ENCODE measurements at places on chromosomes 11 and 22. TPM values are rescaled to one million over a fixed set of nuclear protein-coding genes. Genes with fewer than 3 reads are reported as not detected.

OR8G5 gene
- not detected for total RNA-seq

PLXNB2 gene
- 118 TPM for total RNA-seq

IGLL1 gene
- total RNA-seq: not detected

CCDC81 gene
- 2.7 TPM for total RNA-seq

KLHL35 gene
- total RNA-seq: 1.7 TPM

C11orf42 gene
- total RNA-seq: not detected

GGT1 gene
- total RNA-seq: 1.8 TPM

MOGAT2 gene
- total RNA-seq: not detected

MRGPRX4 gene
- not detected for total RNA-seq

SCGB1A1 gene
- not detected for total RNA-seq

OR9G1 gene
- not detected for total RNA-seq

IGSF22 gene
- total RNA-seq: not detected

CDC42BPG gene
- 0.11 TPM for total RNA-seq

CFAP300 gene
- total RNA-seq: 7.9 TPM

POLR3H gene
- total RNA-seq: 15.5 TPM

SELENOM gene
- total RNA-seq: 146 TPM

PAK1 gene
- 54.2 TPM for total RNA-seq

RGL4 gene
- not detected for total RNA-seq

SNX32 gene
- total RNA-seq: 0.44 TPM

NCR3LG1 gene
- 9.5 TPM for total RNA-seq

FSHB gene
- not detected for total RNA-seq

RIN1 gene
- total RNA-seq: 32.5 TPM

SCO2 gene
- 2.7 TPM for total RNA-seq

CADM1 gene
- total RNA-seq: 5.5 TPM

ART1 gene
- not detected for total RNA-seq

TCN2 gene
- total RNA-seq: 3.4 TPM

CDCA5 gene
- 18.6 TPM for total RNA-seq

RFPL2 gene
- not detected for total RNA-seq

MS4A6A gene
- not detected for total RNA-seq

PANX3 gene
- not detected for total RNA-seq

VPREB3 gene
- total RNA-seq: not detected

ZC3H12C gene
- 9.7 TPM for total RNA-seq

CCDC73 gene
- total RNA-seq: not detected

IL17REL gene
- total RNA-seq: not detected

SSTR3 gene
- 0.12 TPM for total RNA-seq

BIK gene
- total RNA-seq: not detected

UBQLNL gene
- not detected for total RNA-seq

C11orf52 gene
- total RNA-seq: 0.25 TPM

OR8D4 gene
- total RNA-seq: not detected

NPAS4 gene
- total RNA-seq: not detected

UQCC3 gene
- 12.6 TPM for total RNA-seq

GDPD4 gene
- not detected for total RNA-seq

ALX4 gene
- total RNA-seq: under 0.01 TPM

HTR3B gene
- not detected for total RNA-seq

RBMXL2 gene
- total RNA-seq: 0.11 TPM

EFCAB6 gene
- total RNA-seq: 3.6 TPM

Data from uterine smooth muscle cell (primary cell).